HTR-8/SVneo (cell line): ENCODE measurements at places on chromosomes 11 and 22.

GRCh38 chr11:57527056-57527631 lies 3.4 kb downstream of the TIMM10 start:
- peak; percentile 53 for DNase-seq

- no peak for DNase-seq
Measured at GRCh38 chr22:32342977-32343376, 14.7 kb upstream of the RFPL3 start.

DNA sequence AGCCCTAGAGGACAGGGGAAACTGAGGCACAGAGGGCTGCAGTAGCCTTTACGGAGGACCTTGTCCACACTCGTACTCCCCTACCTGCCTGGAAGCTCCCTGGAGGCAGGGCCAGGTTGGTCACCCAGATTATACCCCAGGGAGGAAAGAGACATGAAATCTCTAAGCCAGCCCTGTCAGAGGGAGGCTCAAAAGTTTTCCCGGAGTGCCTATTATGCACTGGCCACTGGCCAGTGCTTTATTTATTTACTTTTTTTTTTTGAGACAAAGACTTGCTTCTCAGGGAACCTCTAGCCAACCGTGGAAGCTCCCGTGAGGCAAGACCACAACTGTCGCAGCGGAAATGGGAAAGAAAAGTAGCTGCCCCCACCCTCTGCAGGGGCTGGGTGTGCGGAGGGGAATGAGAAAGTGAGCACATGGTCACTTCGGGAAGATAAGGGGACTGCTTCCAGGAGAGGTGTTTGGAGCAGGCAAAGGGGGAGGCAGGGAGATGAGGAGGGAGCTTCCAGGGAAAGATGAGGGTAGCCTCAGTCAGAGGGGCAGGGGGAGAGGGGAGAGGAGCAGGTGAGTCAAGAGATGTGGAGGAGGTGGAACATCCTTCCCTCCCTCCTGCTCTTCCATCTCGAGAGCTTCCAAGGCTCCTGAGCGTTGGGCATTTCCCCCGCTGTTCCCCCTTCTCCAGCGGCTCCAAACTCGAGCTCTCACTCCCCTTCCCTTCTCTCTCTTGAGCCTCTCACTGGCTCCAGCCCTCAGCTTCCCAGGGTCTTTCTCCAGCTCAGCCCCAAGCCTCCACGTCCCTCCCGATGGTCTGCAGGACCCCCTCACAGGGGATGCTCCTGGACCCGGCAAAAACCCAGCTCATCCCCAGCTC lies 4.3 kb downstream of the IL2RB start:
- DNase-seq: no peak

- no peak for DNase-seq
Measured at GRCh38 chr11:111870522-111870885, 877 bp downstream of the ALG9 start.

DNA sequence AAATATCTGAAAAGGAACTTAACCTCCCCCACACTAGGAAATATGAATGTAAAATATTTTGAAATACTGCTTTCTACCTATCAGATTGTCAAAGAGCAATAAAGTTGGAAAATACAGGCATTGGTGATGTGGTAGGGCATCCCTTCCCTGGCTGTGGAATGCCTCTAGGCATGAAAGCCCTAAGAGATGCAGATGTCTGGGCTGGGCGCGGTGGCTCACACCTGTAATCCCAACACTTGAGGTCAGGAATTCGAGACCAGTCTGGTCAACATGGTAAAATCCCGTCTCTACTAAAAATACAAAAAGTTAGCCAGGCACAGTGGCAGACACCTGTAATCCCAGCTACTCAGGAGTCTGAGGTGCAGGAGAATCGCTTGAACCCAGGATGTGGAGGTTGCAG lies 22.0 kb downstream of the ARAP1 start:
- no peak for DNase-seq

DNA sequence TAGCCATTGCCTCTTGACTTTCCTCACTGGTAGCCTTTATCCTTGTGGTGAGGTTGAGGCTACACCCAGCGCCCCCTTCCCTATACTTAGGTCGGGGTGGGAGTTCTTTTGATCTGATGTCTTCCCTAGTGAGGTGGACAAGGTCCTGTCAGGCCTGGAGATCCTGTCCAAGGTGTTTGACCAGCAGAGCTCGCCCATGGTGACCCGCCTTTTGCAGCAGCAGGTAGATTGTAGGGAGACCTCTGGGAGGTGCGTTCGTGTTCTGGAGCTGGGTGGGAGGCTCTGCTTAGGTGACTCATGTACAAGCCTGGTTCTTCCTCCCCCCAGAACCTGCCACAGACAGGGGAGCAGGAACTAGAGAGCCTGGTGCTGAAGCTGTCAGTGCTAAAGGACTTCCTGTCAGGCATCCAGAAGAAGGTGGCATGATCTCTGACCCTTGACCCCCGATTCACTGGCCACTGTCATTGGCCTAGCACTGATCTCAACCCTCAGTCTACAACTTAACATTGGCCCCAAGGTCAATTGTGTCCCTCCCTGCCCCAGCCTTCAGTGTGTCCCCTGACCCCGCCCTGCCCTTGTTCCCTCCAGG lies 4.9 kb downstream of the INPPL1 start:
- no peak for DNase-seq

GRCh38 chr22:49218142-49218541 lies 609.5 kb downstream of the BRD1 start:
- DNase-seq: no peak

- DNase-seq: no peak
Measured at GRCh38 chr11:6225896-6226295, 8.5 kb downstream of the FHIP1B start.

DNA sequence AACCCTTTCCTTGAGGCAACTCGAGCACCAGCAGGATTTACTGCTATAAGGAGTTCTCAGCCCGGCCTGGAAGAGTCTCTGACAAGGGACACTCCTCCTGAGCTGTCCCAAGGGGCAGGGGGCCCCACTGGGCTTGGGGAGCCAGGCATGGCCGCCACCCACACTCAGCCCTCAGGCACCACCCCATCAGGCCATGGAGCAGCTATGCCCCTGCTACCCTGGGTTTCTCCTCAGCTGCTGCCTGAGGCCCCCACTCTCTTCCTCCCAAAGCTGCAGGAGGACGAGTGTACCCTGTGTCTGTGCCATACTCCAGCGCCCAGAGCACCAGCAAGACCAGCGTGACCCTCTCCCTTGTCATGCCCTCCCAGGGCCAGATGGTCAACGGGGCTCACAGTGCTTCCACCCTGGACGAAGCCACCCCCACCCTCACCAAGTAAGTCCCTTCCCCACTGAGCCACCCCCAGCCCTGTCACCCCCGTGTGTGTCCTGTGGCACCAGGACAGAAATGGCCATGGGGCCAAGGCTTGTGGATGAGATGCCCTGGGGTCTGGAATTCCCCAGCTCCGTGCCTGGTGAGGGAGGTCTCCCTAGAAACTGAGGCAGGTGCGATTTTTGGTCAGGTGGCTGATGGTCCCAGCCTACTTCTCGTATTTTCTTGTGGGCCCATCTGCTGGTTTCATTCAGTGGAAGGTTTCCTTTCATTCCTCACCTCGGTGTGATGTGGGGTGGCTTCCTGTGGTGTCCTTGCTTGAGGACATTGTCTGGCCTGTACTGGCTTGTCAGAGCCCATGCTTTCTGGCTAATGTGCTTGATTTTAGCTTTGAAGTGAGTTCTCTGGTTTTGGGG lies 28.4 kb downstream of the TAB1 start:
- DNase-seq: no peak

DNA sequence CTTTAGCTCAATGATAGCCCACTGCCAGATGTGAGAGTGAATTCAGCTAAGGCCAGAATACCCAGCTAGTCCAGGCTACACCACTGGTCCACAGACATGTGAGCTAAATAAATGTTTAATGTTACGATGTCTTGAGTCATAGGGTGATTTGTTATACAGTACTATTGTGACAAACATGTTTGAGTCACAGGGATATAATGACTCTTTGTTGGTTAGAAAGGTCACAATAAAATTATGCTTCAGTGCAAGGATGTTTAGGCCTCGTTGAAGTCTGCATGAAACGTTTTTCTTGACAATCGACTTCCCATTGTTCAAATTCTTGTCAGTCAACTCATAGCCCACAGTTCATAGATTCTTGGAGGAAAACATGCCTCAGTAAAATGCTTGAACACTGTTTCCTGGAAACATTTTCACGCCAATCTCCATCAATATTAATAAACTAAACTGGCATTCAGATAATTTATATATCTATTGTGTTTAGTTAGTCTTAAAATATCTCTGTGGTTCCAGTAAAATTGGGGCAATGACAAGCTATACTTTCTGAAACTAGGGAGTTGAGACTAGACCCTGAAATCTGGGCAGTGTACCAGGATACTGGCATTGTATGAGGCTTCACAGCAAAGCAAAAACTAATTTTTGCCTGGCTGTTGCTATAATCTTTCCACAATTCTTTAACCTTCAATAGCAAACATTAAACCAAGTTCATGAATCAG lies 650.8 kb upstream of the KIRREL3 start:
- no peak for DNase-seq
